ENCODE measurements at places on chromosomes 13 and 19.
A peak's percentile ranks its signal among the peaks of the same experiment; 100 is the strongest.

DNA sequence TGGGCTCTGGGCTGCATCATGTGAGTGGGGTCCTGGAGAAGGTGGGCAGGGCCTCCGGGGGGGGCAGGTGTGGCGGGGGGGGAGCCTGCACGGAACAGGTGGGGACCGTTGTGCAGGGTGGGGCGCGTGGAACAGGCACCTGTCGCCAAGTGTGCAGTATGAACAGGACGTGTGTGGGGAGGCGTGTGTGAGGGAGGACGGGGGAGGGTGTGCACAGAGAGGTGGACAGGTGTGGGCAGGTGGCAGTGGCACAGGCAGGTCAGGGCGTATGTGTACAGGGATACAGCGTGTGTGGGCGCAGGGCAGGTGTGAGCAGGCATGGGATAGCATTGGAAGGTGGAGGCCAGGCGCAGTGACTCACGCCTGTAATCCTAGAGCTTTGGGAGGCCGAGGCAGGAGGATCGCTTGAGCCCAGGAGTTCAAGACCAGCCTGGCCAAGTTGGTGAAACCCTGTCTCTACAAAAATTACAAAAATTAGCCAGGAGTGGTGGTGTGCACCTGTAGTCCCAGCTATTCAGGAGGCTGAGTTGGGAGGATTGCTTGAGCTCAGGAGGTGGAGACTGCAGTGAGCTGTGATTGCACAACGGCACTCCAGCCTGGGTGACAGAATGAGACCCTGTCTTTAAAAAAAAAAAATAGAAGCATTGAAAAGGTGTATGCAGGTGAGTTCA is 3.2 kb downstream of the PLK5 start:
- DNase-seq = no peak

DNA sequence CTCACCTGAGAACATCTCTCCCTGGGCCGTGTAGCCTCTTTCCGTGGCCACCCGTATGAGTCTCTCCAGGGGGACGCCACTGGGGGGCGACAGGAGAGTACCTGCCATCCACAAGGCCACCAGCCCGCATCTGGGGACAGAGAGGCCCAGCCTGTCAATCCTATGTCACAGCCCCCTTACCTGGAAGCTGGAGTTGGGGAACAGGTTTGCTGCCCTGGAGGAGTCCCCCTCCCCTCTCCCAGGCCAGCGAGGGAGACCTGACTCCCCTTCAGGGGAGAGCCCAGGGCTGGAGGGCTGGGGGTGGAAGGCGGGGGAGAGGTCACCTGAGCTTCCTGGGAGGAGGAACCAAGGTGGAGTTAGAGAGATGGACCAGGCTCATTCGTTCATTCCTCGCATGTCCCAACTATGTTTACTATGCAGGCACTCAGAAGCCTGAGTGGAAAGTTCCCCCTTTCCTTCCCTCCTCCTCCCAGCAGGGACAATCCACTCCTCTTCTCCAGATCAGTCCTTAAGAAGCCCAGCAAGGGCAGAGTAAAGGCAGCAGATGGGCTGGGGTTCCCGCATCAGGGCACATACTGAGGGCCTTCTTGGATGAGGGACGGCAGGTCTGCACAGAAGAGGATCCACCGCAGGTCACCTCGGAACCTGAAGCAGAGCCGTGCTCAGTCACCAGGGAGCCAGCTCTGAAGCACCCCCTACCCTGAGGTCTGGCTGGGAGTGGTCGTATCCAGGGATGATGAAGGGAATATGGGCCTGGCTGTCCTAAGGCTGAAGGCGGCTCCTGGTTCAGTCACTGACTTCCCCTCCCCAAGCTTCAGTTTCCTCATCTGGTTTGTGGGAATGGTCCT is 5.5 kb downstream of the ACTMAP start:
- peak; percentile 25 for DNase-seq

GRCh38 chr13:91241221-91241933 is 106.1 kb upstream of the MIR17HG start:
- no peak for DNase-seq

- DNase-seq = no peak
Measured at GRCh38 chr19:17035842-17036424, 9.3 kb upstream of the CPAMD8 start.

DNA sequence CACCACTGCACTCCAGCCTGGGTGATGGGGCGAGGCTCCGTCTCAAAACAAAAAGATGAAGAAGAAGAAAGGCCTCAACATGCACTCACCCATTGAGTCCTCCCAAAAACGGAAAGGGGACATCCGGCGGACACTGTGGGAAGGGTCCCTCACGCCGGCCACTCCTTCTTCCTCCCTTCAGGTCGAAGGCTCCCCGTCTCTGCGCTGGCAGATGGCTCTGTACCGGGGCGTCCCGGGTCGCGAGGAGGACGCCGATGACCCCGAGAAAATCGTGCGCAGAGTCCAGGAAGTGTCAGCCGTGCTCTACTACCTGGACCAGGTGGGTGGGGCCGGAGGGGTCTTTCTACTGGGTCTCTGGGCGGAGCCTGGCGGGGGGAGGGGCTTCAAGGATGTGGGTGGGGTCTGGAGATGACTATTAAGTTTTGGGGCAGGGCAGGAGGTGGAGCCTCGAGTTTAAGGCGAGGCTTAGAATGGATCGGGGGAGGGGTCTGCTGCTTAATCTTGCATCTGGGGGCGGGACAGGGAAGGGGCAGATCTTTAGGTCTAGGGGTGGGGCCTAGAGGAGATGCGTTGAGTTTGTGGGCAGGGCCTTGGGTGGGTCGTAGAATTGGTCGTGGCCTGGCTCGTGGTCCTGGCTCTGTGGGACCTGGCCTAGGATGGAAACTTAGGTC is 90.2 kb downstream of the MAP4K1 start:
- DNase-seq = no peak

GRCh38 chr13:111621164-111621563 is 300.7 kb downstream of the TEX29 start:
- no peak for DNase-seq

- DNase-seq = peak; percentile 83
Measured at GRCh38 chr19:48745208-48745995, 1.3 kb downstream of the IZUMO1 start.
